Activated naive CD4-positive, alpha-beta T cell treated with anti-CD3 and anti-CD28 coated beads, Interleukin-2, amount 10 ng/mL, durations not matched to agents 7 days and 5 days (primary cell): ENCODE measurements at places on chromosomes 13 and 19.
A peak's percentile ranks its signal among the peaks of the same experiment; 100 is the strongest.

DNA sequence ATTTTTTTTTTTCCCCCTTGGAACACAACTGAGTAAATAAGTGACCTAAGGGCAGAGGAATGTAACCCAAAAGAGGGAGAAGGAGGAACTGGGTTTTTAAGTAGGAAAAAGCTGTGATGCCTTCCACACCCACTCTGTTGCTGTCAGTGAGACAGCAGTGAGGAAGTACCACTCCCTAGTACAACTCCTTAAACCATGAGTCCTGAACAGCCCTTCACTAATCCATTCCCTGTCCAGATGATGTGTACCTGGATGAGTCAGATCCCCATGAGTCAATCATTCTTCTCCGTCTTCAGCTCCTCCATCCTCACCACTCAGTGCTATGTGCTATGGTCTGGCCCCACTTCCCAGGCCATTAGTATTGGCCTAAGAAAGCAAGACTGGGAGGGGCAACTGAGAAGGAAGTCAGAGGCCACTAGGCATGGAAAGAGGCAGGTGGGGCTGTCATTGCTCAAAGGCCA is 12.9 kb upstream of the CXCL17 start:
- no peak for DNase-seq

- DNase-seq, result no peak
Observed at GRCh38 chr19:6216996-6217751, 62.6 kb downstream of the MLLT1 start.

DNA sequence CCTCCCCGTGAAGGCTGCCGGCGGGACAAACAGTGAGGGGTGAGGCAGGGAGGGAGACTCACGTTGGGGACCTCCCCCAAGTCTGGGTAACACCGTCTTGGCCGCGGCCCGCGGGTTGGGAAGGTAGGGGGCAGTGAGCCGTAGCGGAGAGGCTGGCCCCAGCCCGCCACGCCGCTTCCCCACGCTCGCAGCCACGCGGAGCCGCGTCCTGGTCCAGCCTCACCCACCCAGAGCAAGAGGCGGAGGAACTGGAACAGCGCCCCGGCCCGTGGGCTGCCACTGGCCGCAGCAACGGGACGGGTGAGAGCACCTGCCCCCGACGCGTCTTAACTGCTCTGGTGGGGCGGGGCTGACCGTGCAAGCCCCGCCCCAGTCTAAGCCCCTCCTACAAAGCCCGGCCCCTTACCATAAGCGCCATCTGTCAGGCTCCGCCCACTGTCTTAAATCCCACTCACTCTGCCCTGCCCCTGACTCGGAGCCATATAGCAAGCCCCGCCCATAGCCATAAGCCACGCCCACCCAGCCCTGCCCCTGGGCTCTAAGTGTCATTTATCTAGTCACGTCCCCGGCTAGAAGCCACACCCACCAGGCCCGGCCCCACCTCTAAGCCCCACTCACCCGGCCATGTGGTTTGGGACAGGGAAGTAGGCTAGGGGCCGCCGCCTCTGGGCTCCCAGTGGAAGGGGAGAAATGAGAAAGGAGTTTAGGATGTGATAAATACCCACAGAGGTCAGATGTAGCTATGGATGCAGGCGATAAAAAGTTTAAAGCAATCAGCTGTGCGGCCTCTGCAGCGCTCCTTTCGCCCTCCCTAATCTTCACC is 2.1 kb upstream of the CCL25 start:
- peak; percentile 92 for DNase-seq

DNA sequence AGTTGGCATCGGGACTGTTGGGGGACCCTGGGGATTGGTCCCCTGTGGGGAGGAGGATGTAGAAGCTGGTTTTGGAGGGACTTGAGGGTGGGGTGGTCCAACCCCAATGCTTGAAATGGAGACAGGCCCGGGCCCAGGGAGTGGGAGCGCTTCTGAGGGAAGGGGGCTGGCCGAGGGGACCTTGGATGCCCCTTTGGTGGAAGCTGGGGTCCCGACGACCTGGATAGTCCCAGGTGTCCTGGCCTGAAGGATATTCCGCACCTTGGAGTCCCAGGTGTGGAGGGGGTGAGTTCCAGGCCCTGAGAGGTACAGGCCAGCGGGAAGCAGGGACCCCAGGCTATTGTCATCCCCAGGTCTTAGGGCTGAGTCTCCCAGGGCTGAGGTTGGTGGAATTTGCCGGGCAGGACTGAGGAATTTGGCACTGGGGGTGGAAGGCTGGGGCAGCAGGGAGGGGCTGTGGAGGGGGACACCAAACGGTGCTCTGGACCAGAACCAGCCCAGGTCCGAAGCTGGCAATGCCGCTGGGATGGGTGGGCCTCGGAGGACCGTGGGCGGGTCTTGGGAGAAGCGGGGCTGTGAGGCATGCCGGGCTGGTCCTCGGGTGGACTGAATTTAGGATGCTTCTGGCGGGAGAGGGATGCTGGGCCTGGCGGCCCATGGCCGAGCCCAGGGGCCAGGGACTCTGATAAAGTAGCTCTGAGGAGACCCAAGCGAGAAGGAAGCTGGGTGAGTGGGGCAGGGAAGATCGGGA is 1.8 kb downstream of the HDGFL2 start:
- DNase-seq, result no peak

GRCh38 chr13:42865768-42866102 is 84.4 kb downstream of the FAM216B start:
- no peak for DNase-seq

GRCh38 chr19:7010722-7011593 is 10.3 kb downstream of the MBD3L2B start:
- DNase-seq, result no peak

DNA sequence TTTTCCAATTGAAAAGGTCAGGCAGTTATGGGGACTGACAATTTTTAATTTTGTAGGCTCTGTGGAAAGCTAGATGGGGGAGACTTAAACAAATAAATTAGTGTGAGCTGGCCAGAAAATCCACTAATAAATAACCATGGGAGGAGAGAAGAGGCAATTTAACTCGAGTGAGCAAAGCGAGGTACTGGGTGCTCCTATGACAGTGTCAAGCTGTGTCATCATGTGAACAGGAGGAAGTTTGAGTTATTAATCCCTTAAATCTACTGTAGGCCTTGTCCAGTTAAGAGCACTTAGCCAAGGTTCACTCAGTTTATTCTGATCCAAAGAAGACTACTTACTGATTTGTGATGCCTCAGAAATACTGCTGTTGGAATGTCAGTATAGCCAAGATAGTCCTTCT is 122.8 kb downstream of the OXGR1 start:
- no peak for DNase-seq

GRCh38 chr19:44823373-44823698 is 14.4 kb downstream of the BCAM start:
- DNase-seq, result no peak

DNA sequence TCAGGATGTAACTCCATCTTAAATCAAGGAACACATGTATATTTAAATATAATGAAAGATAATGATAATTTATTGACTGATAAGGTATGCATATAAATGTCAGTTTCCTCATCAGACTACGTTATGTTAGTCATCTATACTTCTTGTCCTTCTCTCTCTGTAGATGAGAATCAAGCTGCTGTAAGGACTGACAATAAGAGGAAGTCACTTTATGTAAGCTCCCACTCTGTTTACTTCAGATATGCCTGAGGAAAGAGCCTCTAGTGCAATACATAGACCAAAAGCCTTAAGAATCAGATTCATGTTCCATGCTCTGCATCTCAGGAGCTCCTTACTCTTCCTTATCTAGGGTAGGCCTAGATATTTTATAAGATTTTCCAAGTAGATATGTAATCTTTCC is 9.6 kb upstream of the SLITRK6 start:
- no peak for DNase-seq
